GM19239 (cell line): ENCODE measurements at places on chromosomes 16 and 17.
A peak's percentile ranks its signal among the peaks of the same experiment; 100 is the strongest.

DNA sequence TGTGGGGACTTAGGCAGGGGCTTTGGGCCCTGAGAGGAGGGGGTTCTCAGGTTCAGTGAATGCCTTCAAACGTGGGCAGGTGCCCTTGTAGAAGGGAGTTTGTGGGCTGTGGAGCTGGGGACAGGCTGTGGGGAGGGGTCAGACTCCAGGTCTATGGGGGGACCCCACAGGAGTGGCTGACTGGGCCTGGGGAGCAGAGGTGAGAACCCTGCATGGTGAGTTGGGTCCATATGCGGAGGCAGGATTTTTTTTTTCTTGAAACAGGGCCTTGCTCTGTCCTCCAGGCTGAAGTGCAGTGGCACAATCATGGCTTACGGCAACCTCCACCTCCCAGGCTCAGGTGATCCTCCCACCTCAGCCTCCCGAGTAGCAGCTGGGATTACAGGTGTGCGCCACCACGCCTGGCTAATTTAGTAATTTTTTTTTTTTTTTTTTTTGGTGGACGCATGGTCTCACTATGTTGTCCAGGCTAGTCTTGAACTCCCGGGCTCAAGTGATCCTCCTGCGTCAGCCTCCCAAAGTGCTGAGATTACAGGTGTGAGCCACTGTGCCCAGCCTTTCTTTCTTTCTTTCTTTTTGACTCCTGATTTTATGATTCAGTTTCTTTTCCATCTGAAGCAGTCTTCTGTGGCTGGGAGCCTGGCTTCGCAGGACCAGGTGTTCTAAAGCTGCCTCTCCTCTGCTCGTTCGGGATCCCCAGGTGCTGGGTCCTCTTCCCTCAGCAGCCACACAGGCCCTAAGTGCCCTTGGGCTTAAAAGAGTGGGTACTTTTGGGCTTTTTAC, 19.0 kb upstream of the ADCY7 start:
- no peak for DNase-seq

- no peak for DNase-seq
Observed at GRCh38 chr16:85755929-85756768, 5.3 kb upstream of the C16orf74 start.

DNA sequence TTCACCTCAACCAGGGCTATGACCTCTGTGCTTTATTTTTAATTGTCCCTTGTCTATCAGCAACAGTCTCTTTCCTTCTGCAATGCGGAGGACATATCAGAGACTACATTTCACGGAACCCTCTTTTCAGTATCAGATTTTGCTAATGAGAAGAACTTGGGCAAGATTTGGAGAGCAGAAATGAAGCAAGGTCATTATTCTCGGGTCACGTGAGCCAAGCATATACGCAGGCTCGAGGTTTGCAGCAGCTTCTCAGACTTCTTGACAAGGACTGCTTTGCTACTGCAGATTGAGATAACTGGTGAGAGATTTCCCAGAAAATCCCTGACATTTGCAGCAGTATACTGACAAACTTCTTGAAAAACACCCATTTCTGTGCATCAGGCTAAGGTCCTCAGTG, 30.4 kb downstream of the ABCA10 start:
- no peak for DNase-seq

GRCh38 chr16:314795-315299, 31.9 kb downstream of the PDIA2 start:
- no peak for DNase-seq

DNA sequence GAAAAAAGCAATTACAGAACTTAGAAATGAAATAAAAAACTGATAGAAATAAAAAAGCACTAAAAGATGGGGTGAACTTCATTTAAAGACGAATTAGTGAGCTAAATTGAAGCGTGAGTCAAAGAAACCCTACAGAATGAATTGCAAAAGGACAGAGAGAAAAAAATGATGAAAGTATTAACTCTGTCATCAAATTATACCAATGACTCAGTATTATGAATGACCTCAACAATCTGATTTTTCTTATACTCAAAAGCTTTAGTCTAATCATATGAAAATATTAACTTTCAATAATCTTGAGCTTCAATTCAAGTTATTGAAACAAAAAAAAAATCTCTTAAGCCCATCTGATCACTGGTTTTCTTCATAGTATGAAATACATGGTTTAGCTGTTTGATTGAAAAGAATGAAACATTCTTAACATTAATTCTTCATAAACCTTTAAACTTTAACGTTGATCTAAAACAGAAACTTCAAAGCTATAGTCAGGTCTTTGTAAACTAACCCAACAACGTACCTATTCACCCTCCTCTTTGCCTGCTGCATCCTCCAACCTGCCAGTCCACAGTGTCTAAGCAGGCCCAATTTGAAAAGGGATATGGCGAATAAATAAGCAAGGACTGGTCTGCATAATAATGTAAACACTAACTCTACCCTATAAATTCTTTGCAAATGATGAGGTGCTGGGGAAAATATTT, 6.6 kb downstream of the ABCA5 start:
- DNase-seq: no peak

- no peak for DNase-seq
Observed at GRCh38 chr17:2140683-2141082, 85.8 kb downstream of the HIC1 start.

- DNase-seq: no peak
Observed at GRCh38 chr17:61645920-61646319, 54.9 kb upstream of the NACA2 start.

DNA sequence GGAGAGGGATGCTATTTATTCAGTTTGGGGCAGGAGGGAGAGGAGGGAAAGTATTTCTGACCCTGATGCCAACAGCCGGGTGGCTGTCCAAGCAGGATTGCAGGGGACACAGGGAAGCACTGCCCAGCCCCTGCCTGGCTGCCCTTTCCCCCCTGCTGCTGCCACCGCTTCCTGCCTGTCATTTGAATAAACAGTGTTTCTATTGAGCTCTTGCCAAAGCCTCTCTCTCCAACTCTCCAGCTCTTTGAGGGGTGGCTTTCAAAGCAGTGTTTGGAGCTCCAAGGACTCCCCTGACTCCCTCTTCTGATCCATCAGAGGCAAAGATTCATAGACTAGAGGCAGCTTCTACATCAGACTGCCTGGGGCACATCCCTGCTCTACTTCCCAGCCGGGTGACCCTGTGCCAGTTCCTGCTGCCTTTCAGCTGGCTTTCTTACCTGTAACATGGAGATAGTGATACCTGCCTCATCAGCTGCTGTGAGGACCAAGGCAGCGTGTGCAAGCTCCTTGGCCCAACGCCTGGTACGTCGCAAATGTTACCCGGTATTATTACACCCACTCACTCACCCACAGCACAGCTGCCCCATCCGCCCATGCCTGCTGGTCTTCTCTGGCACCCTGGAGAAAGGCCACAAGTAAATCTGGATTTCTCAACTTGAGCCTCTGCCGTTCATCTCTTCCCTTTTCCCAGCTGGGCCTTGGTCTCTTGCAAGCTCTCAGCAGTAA, 9.5 kb downstream of the PROCA1 start:
- no peak for DNase-seq

DNA sequence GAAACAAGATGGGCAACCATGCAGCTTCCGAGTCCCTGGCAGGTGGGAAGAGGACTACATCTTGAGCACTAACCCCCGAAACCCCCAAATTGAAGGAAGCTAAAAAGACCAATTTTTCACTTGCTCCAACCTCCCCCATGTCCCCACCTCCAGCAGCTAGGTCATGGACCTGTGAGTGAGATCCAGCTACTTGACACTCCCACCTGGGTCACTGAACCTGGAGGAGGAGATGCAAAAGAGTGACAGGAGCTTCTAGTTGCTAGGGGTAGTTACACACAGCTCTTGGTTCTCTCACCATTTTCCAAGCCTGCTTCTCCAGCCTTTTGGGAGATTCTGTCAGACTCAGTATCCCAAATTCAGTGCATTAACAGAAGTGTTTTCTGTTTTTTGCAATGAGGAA, 11.2 kb downstream of the PDZD9 start:
- no peak for DNase-seq

- DNase-seq: no peak
Observed at GRCh38 chr16:71351558-71351901, 7.0 kb upstream of the CALB2 start.

GRCh38 chr17:4658478-4659305, 17.2 kb upstream of the ALOX15 start:
- peak; percentile 27 for DNase-seq

- no peak for DNase-seq
Observed at GRCh38 chr16:83051451-83051850, 424.7 kb downstream of the CDH13 start.

- DNase-seq: no peak
Observed at GRCh38 chr17:59361386-59361785, 29.9 kb downstream of the YPEL2 start.

GRCh38 chr16:63289834-63290460, 1253.7 kb upstream of the CDH8 start:
- peak; percentile 1 for DNase-seq

GRCh38 chr17:73630965-73631595, 13.2 kb downstream of the SDK2 start:
- DNase-seq: no peak

- DNase-seq: no peak
Observed at GRCh38 chr17:68820825-68821481, 134.2 kb downstream of the ABCA8 start.

DNA sequence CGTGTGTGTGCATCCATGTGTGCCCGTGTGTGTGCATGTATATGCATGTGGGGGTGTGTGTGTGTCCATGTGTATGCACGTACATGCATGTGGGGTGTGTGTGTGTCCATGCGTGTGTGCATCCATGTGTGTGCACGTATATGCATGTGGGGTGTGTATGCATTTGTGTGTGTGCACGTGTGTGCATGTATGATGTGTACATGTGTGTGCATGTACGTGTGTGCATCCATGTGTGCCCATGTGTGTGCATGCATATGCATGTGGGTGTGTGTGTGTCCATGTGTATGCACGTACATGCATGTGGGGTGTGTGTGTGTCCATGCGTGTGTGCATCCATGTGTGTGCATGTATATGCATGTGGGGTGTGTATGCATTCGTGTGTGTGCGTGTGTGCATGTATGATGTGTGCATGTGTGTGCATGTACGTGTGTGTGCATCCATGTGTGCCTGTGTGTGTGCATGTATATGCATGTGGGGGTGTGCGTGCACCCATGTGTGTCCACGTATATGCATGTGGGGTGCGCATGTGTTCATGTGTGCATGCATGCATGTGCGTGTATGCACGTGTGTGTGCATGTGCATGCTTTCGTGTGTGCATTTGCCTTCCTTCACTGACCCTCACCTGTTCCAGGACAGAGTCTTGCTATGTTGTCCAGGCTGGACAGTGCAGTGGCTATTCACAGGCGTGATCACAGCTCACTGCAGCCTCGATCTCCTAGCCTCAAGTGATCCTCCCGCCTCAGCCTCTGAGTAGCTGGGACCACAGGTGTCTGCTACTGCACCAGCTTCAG, 129.6 kb upstream of the TNRC6C start:
- no peak for DNase-seq

GRCh38 chr17:27339198-27339835, 45.4 kb downstream of the WSB1 start:
- no peak for DNase-seq

DNA sequence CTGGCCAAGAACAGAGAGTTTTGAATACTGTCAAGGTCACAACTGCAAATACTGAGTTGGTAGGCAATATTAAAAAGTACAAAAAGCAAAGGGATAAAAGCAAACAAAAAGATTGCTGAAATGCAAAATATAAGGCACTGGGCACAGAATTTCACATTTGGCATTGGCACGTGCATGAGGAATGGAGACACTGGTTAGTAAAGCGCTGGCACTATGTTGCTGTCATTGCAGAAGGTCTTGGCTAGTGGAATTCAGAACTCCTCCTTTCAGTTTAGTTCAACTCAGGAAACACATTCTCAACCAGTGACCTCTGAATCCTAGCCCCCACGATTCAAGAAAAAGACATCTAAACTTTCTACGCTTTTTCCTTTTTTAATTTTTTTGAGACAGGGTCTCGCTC, 111.8 kb upstream of the PSMD7 start:
- DNase-seq: no peak

GRCh38 chr17:48012654-48013053, 24.9 kb downstream of the COPZ2 start:
- no peak for DNase-seq

GRCh38 chr17:1227917-1228780, 42.1 kb upstream of the BHLHA9 start:
- DNase-seq: peak; percentile 65

DNA sequence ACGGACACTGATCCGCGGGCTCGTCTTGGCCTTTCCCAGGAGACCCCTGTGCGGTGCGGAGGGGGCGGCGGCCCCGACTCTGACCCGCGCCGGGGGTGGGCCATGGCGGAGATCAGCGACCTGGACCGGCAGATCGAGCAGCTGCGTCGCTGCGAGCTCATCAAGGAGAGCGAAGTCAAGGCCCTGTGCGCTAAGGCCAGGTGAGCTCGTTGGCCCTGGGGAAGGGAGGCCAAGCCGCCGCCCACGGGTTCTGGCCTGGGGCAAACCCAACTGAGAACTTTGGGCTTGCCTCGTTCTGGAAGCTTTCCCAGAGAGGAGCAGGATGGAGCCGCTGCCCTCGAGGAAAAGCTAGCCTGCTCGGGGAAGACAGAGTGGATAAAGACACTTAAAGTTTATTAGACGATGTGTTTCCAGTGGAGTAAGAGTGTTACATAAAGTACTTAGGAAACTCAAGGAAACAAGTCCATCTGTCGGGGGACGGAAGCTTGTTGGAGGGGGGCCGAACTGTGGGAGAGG, 540 bp downstream of the PPP4C start:
- DNase-seq: no peak

- no peak for DNase-seq
Observed at GRCh38 chr17:46086821-46087220, 87.8 kb downstream of the STH start.

DNA sequence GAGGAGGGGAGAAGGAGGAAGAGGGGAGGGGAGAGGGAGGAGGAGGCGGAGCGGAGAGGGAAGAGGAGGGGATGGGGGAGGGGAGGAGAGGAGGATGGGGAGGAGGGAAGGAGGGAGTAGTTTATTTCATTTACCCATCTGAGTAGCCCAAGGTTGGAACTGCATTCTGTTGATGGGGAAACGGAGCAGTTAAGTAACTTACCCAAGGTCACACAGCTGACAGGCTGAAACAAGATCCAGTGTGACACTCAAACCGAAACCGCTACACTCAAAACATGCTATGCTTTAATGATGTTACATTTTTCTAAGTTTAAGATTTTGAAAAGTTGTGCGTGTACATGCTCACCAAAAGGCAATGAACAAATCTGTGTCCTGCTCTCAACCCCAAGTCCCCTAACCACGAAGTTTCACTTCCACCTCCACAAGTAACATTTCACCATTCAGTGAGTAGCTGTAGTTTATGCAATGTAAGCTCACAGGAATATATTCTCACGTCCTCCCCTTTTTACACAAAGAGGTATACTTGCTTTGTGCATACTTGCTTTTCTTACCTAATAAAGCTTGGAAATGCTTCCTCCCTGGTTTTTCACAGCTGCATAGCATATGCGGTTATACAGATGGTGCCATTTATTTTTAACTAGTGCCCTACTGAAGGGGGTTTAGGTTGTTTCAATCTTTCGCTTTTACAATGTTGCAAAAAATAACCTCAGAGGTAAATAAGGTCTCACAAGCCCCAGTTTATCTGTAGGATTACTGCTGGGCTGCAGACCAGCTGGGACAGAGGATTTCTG, 275.3 kb downstream of the PARN start:
- peak; percentile 59 for DNase-seq
